H7 (cell line): ENCODE measurements at places on chromosomes 3 and 15. TPM values are rescaled to one million over a fixed set of nuclear protein-coding genes. Genes with fewer than 3 reads are reported as not detected.

GRCh38 chr15:28904541-28905315 lies 19.0 kb downstream of the APBA2 start:
- no peak for DNase-seq

- no peak for DNase-seq
These were observed 161.5 kb downstream of the SMAD6 start for GRCh38 chr15:66863390-66864085.

DNA sequence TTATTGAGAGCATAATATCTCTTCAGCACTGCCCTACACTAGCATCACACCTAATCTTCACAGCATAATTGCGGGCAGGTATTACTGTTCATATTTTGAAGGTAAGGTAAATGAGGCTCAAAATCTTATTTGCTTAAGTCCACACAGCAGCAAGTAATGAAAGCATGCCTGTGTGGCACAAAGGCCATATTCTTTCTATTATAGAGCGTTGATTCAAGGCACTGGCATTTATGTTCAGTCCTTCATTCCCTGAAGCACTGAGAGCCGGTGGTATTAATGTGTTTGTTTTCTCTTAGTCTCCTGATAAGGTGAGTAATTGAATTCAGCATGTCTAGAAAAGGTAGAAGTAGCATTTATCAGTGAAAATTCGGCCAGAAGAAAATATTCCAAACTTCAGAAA lies 231.2 kb downstream of the BBX start:
- DNase-seq, result no peak

Gene NLGN1
- total RNA-seq, result 7.1 and 8.8 TPM in 2 replicates

Gene MESP2
- 2.0 TPM in 2 replicates for total RNA-seq

Gene VGLL3
- 1.5 and 1.8 TPM in 2 replicates for total RNA-seq

- no peak for DNase-seq
These were observed 9.2 kb upstream of the NME9 start for GRCh38 chr3:138338811-138339210.

DNA sequence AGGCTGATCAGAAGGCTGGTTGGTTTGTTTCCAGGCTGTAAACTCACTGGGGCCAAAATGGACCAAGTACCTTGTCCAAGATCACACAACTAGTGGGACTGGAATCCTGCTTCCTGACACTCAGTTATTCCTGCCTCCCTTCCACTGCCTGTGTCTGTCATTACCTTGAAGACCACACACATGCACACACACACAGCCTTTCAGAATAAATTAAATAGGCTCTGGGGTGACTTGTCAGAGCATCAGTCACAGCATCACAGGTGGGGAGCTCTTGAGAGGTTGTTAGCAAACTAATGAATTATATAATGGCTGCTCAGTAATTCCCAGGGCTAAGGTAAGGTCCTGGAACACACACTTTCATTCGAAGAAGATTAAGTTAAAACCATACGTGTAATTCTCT lies 231.8 kb downstream of the UACA start:
- DNase-seq, result no peak

DNA sequence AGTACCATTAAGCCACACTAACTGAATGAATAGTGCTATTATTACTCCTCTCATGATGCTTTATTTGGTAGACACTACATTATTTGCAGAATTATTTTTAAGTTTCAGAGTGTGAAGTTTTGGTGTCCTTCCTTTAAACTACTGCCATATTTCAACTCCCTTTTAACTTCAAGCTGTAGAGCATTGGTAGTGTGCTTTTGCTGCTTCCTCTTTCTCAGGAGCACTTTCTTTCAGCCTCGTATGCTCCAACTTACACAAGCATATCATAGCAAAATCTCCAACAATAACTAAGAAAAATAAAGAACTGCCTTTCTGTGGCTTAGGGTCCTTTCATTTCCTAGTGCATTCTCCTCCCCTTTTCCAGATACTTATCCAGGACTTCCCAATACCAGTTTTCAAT lies 476.4 kb upstream of the AGTR1 start:
- no peak for DNase-seq

GRCh38 chr3:128547368-128547987 lies 54.5 kb upstream of the GATA2 start:
- DNase-seq, result no peak

- DNase-seq, result no peak
These were observed 27.3 kb downstream of the ALDH1L1 start for GRCh38 chr3:126152901-126153694.

- DNase-seq, result no peak
These were observed 7.5 kb downstream of the TMEM40 start for GRCh38 chr3:12751571-12751970.

DNA sequence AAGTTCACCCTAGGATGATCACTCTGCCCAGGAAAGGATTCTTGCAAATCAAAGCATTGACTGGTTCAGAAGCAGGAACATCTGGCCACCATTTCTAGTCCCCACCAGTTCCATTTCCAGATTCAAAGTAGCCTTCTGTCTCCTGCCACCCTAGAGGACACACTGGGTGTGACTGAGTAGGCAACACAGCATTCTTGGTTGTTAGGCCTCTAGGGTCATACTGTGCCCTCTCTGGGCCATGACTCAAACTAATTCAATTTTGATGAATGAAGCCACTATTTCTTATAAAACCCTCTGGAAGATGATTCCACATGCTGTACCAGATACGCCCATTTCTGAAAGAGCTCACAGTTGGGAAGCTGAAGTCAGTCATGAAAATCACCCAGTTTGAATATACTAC lies 69.7 kb downstream of the WDR76 start:
- no peak for DNase-seq

DNA sequence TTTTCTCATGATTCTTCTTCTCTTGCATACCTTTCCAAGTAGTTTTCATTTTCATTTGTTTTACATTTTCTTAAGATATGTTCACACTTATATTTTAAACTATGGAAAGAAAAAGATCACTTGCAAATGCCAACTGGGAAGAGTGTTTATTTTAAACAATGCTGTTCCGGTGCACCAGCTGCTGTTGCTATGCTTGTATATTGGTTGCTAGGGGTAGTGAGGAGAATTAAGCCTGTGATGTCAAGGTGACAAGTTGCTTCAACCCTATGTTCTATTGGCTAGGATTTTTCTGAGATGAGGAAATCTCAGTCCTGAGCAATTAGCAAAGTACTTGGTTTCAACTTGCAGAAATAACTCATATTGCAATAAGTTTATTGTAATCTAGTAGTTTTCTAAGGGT lies 500.1 kb downstream of the MFSD1 start:
- DNase-seq, result no peak

GRCh38 chr3:170497207-170498095 lies 78.8 kb downstream of the CLDN11 start:
- DNase-seq, result no peak

DNA sequence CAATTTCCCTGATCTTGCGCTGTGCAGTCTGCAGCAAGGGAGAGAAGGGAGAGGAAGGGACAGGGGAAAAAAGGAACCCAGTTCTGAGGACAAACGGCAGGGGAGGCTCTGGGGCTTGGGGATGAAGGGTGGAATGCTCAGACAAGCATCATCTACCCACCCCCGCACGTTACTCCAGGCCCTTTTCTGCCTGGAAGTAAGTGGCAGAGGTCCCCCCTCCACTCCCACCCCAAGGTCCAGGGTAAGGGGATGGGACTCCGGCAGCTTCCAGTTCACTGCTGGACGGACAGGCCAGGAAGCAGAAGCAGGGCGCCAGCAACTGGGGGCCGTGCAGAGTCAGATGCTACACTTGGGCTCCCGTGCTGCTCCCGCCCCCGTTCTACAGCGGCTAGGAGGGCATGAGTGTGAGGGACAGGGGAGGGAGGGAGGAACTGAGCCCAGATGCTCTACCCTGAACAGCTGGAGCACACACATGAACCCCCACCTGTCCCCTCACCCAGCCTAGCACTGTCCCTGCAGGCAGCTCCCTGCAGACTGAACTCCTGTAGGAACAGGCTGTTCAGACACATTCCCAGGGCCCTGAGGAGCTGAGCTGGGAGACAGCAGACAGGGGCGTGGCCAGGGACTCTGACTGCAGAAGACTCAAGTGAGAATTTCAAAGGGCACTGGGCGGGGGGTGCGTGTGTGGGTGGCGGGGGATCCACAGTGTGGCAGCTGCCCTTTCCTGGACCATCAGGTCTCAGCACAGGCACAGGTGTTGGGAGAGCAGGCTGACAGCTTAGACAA lies 59.7 kb downstream of the SENP2 start:
- DNase-seq, result peak; percentile 63

DNA sequence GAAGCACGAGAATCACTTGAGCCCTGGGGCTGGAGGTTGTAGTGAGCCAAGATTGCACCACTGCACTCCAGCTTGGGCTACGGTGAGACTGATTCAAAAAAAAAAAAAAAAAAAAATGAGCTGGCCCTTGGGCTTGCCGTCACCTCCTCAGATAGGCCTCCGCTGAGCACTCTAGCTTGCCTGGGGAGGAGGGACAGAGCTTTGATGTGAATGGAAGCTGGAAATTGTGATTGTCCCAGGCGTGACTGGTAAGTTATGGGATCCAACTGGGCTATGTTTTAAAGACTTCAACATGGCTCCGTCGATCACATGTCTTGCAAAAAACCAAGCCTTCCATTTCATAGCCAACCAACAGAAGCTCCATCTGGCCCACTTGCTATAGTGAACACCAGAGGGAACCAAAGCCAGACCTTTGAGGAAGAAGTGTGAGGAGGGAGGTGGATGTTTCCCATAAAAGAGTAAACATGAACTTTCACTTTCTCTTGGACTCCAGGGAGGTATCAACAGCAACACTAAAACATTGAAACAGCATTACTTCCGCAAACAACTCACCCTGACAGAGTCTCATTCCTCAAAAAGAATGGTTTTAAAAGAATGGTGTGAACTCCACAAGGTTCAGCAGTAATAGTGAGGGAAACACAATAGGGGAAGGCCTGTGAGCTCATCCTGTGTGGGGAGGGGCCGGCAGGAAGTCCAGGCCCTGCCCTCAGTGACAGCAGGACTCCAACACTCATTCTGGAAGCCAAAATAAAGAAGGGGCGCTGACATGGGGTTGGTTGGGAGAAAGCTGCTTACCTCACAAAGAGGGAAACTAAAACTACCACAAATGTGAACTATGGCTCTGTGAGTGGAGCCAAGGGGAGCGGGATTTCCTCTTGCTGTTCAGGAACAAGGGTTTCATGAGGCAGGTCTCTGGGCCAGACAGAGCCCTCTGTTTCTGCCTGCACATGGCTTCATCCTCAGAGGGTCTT lies 59.2 kb upstream of the IL12A start:
- DNase-seq, result no peak

DNA sequence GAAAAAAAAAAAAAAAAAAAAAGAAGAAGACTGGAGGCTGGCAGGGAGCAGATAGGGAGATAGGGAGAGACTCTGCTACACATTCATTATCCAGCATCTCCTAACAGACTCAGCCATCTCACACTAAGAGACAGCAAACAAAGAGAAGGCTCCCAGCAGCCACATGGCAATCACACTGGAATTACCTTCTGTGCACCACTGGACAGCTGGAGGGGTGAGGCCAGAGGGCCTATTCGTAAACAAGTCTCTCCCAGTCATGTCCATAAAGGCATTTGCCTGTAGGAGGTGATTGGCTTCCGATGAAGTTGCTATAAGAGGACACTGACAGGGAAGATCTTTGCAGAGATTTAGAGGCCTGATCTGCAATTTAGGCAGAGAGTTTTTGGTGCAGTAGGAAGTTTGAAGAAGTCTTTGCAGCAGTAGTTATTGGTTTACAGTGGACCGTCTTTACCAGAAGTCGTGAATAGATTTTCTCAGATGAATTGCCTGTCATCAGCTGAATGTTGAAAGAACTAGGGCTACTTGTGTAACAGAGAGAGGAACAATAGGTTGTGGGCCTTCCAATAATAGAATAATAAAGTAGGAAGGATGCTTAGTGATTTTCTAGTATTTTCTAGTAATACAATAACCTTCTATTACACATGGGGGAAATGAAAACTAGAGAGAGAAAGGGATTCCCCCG lies 89.7 kb downstream of the TP63 start:
- DNase-seq, result no peak

GRCh38 chr3:122101646-122102045 lies 46.5 kb downstream of the CD86 start:
- peak; percentile 37 for DNase-seq
